ENCODE measurements at places on chromosomes 12 and 14. TPM values are rescaled to one million over a fixed set of nuclear protein-coding genes. Genes with fewer than 3 reads are reported as not detected.
A peak's percentile ranks its signal among the peaks of the same experiment; 100 is the strongest.

- H3K27me3 ChIP-seq: no peaks in the 10 kb centered on the region
- H3K4me1 ChIP-seq: peaks cover 44% of the 10 kb centered on the region
- no peak overlapping the region for H3K27ac ChIP-seq
- H3K4me3 ChIP-seq: no peak overlapping the region
- no peak for DNase-seq
Observed at GRCh38 chr12:111440152-111440551, 34.4 kb downstream of the SH2B3 start.

The NANOG gene
- 0.10 TPM for polyA plus RNA-seq

The RASSF8 gene
- 30.3 TPM for polyA plus RNA-seq

- H3K27me3 ChIP-seq: no peaks in the 10 kb centered on the region
- peak; percentile 83 for DNase-seq
- H3K4me1 ChIP-seq: peaks cover 2% of the 10 kb centered on the region
- no peak overlapping the region for H3K4me3 ChIP-seq
- H3K36me3 ChIP-seq: no peaks in the 10 kb centered on the region
Observed at GRCh38 chr14:89899917-89900663, 54.4 kb downstream of the EFCAB11 start.

DNA sequence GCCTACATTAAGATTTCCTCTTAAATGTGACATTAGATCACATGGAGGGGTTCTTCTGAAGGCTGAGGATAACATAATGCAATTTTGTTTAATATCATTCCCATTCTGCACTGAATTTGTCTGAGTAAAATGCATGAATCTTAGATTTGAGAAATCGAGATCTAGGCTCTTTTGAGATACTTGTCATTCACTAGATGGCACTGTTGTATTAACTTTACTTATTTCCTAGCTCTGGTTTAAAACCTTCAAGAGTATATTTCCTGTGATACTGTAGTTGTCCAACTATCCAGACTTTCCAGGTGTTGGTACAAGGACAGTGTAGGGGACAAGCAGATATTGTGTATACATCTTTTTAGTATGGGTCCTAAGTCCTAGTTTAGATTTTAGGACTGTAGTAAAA, 91.7 kb upstream of the SEL1L start:
- no peaks in the 10 kb centered on the region for H3K4me1 ChIP-seq
- H3K4me3 ChIP-seq: no peak overlapping the region

- no peaks in the 10 kb centered on the region for H3K27me3 ChIP-seq
- peak; percentile 58 for DNase-seq
- H3K4me3 ChIP-seq: no peak overlapping the region
- H3K36me3 ChIP-seq: peaks cover 5% of the 10 kb centered on the region
- H3K4me1 ChIP-seq: no peaks in the 10 kb centered on the region
Observed at GRCh38 chr14:54535646-54536045, 25.9 kb downstream of the CGRRF1 start.

GRCh38 chr14:89564989-89565388, 148.0 kb upstream of the FOXN3 start:
- peaks cover 2% of the 10 kb centered on the region for H3K36me3 ChIP-seq
- H3K27me3 ChIP-seq: no peaks in the 10 kb centered on the region
- no peak for DNase-seq
- peaks cover 5% of the 10 kb centered on the region for H3K4me1 ChIP-seq
- H3K27ac ChIP-seq: no peak overlapping the region

GRCh38 chr14:73723406-73723796, 9.2 kb upstream of the PNMA1 start:
- H3K36me3 ChIP-seq: peaks cover 93% of the 10 kb centered on the region
- DNase-seq: no peak
- H3K27me3 ChIP-seq: no peaks in the 10 kb centered on the region

The LYZ gene
- polyA plus RNA-seq: 33.8 TPM

GRCh38 chr12:56804169-56804568, 41.0 kb downstream of the HSD17B6 start:
- no peak for DNase-seq
- H3K4me3 ChIP-seq: no peak overlapping the region
- H3K27me3 ChIP-seq: no peaks in the 10 kb centered on the region
- no peaks in the 10 kb centered on the region for H3K36me3 ChIP-seq

DNA sequence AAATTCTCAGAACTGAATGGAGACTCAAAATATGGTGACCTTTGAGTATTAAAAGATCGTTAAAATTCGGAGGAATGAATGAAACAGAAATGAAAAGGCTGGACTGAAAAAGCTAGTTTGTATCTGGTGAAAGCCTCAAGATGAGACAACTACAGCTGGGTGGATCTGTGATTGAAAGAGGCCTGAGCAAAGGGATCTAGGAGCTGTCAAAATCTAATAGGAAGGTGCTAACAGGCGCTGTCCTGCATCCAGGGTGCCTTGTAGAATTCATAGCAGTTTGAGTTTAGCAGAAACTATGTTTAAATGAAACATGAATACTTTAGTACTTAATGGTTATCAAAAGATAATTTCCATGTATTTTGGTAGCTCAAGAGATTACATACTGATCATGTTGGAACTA, 2.3 kb downstream of the YY1 start:
- no peaks in the 10 kb centered on the region for H3K27me3 ChIP-seq
- H3K27ac ChIP-seq: peak overlapping the region; percentile 96
- H3K36me3 ChIP-seq: peaks cover 3% of the 10 kb centered on the region
- peak; percentile 19 for DNase-seq
- peaks cover 17% of the 10 kb centered on the region for H3K4me1 ChIP-seq

DNA sequence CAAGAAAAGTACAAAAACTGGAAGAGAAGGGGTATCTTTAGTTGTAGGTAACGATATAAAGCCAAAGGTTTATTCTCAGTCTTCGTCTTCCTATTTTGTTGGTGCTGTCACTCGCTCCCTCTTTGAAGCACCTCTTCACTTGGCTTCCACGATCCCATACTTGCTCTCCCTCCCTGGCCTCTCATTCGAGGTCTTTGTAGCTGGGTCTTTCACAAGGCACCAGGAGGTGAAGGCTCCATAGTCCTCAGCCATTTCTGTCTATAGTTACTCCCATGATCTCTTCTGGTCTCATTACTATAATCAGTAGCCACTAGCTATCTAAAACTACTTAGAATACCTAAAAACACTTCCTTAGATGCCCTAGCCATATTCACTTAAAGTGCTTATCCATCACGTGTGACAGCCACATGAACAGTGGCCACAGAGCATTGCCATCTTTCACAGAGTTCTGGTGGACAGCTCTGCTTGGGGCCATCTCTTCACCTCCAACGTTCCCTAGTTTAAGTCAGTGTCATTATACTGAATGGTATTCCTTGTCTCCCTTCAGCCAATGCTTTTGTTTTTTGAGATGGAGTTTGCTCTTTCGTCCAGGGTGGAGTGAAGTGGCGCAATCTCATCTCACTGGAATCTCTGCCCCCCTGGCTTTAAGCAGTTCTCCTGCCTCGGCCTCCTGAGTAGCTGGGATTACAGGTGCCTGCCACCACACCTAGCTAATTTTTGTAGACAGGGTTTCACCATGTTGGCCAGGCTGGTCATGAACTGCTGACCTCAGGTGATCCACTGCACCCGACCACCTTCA, 57.1 kb downstream of the ATP2A2 start:
- no peaks in the 10 kb centered on the region for H3K27me3 ChIP-seq
- no peak for DNase-seq
- no peak overlapping the region for H3K4me3 ChIP-seq
- H3K36me3 ChIP-seq: peaks cover 84% of the 10 kb centered on the region
- no peaks in the 10 kb centered on the region for H3K4me1 ChIP-seq

The KICS2 gene
- 3.3 TPM for polyA plus RNA-seq

DNA sequence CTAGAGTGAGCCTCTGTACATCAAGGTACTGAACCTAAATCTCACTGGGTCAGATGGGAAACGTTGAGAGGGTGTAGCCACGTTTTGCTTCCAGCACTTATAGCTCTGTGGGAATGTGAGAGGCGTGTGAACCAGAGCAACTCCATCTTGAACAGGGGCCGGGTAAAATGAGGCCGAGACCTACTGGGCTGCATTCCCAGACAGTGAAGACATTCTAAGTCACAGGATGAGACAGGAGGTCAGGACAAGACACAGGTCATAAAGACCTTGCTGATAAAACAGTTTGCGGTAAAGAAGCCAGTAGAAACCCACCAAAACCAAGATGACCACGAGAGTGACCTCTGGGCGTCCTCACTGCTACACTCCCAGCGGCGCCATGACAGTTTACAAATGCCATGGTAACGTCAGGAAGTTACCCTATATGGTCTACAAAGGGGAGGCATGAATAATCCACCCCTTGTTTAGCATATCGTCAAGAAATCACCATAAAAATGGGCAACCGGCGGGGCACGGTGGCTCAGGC, 63.4 kb upstream of the NCOR2 start:
- no peaks in the 10 kb centered on the region for H3K27me3 ChIP-seq
- no peak for DNase-seq
- no peak overlapping the region for H3K27ac ChIP-seq

GRCh38 chr12:76186131-76186906, 101.8 kb upstream of the NAP1L1 start:
- no peak for DNase-seq
- peaks cover 3% of the 10 kb centered on the region for H3K4me1 ChIP-seq
- no peaks in the 10 kb centered on the region for H3K27me3 ChIP-seq
- H3K27ac ChIP-seq: no peak overlapping the region
- no peaks in the 10 kb centered on the region for H3K36me3 ChIP-seq

DNA sequence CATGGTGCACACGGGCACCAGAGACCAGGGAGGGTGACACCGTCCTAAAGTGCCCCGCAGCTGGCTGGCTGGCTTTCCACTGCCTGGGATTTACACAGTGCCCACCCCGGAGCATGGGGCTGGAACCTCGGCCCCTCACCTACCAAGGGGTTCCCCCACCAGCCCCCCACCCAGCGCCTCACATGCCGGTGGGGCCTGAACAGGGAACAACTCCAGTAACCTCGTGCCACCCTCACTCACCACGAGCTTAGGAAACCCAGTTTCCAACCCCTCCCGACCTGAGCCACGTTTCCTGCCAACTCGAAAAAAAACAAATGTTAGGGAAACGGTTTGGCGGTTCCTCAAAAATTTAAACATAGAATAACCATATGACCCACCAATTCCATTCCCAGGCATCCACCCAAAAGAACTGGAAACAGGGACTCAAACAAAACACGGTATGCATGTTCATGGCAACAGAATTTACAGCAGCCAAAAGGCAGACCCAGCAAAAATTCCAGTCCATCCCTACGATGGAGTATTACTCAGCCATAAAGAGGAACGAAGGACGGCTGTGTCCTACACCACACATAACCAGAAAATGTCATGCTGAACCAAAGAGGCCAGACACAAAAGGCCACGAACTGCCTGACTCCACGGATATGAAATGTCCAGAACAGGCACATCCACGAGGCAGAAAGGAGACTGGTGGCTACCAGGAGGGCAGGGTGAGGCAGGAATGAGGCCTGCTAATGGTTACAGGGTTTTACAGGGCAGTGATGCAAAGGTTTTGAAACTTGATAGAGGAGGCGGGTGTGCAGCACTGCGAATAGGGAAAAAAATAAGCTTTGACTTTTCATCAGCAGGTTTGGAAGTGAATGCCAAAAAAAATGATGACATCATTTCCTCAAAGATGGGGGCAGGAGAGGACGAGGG, 68.9 kb downstream of the NCOR2 start:
- no peaks in the 10 kb centered on the region for H3K27me3 ChIP-seq
- H3K27ac ChIP-seq: peak overlapping the region; percentile 89
- H3K4me3 ChIP-seq: no peak overlapping the region
- H3K36me3 ChIP-seq: peaks cover 29% of the 10 kb centered on the region
- H3K4me1 ChIP-seq: peaks cover 85% of the 10 kb centered on the region
- DNase-seq: peak; percentile 95

The CD69 gene
- 1.5 TPM for polyA plus RNA-seq

The NPFF gene
- 1.3 TPM for polyA plus RNA-seq

- peaks cover 29% of the 10 kb centered on the region for H3K36me3 ChIP-seq
- no peak overlapping the region for H3K4me3 ChIP-seq
- peaks cover 13% of the 10 kb centered on the region for H3K4me1 ChIP-seq
- H3K27ac ChIP-seq: no peak overlapping the region
- DNase-seq: no peak
Observed at GRCh38 chr14:49581209-49582112, 4.7 kb downstream of the RPS29 start.

DNA sequence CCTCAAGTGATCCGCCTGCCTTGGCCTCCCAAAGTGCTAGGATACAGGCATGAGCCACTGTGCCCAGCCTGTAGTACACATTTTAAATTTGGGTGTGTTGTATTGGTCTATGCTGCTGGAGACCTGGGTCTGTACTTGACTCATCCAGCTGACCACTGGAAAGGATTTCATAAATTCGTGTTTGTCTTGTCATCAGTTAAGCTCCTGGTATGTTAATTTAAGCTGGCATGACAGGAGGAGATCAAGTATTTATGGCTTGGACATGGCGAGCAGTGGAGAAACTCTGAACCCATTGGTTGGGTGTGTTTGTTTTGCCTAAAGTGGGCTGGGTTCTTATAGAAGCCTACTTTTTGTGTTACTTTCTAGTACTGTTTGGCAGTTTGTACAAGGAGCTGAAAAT, 24.2 kb downstream of the YY1 start:
- DNase-seq: no peak
- no peaks in the 10 kb centered on the region for H3K27me3 ChIP-seq
- H3K27ac ChIP-seq: no peak overlapping the region
- H3K4me3 ChIP-seq: no peak overlapping the region
- H3K36me3 ChIP-seq: peaks cover 16% of the 10 kb centered on the region

DNA sequence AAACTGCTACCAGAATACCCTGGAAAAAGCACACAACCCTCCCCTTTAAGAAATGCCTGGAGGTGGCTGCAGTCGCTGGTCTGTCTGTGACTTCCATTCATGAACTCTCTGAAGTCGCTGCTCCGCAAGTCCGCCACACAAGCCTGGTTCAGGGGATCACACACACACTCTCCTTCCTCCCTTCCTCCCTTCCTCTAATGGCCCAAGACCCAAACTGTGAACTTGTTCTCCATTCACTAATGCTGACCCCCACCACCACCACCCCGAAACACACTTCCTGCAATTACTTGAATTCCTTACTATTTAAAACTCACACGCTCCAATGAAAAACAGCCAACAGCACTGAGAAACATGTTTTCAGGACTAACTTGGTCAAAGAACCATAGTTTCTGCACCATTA, 1.0 kb upstream of the LMO3 start:
- no peak overlapping the region for H3K4me3 ChIP-seq
- no peak for DNase-seq
- H3K4me1 ChIP-seq: peaks cover 11% of the 10 kb centered on the region
- peak overlapping the region; percentile 31 for H3K27ac ChIP-seq
- no peaks in the 10 kb centered on the region for H3K36me3 ChIP-seq

DNA sequence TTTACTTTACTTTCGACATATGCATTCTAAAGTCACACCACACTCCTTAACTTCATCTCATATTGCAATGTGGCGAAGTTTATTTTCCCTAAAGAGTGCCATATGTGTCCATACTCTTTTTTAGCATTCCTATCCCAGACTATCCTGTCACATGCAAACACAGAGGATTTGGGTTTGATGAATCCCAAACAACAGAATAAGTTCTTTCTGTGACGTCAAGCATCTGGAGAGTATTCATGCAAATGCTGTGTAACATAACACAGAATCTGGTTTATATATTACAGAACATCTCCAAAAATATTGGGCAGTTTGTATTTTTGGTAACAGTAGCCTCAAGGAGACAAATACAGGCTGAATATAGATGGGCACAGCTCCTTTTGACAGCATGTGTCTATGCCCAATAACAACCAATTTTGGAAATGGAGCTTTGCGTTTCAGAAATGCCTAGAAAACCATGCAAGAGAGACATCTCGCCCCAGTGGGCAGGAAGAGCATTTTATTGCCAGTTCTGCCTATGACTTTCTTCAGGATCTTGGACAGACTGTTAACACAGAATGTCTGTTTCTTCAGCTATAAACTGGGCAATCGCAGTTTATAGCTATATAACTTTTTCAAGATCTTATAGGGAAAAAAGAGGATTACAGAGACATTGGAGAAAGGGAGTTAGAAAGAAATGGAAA, 190.8 kb downstream of the ADAMTS20 start:
- no peak overlapping the region for H3K27ac ChIP-seq
- no peaks in the 10 kb centered on the region for H3K4me1 ChIP-seq
- H3K4me3 ChIP-seq: no peak overlapping the region
- peak; percentile 51 for DNase-seq
- H3K27me3 ChIP-seq: no peaks in the 10 kb centered on the region
- no peaks in the 10 kb centered on the region for H3K36me3 ChIP-seq

The CNTN1 gene
- 21.7 TPM for polyA plus RNA-seq
